ENCODE measurements at places on chromosomes 12 and 14.
A peak's percentile ranks its signal among the peaks of the same experiment; 100 is the strongest.

- H3K36me3 ChIP-seq = no peaks in the 10 kb centered on the region
- no peaks in the 10 kb centered on the region for H3K4me1 ChIP-seq
- H3K27me3 ChIP-seq = peaks cover 39% of the 10 kb centered on the region
- peak overlapping the region; percentile 57 for H3K4me3 ChIP-seq
- DNase-seq = no peak
Observed at GRCh38 chr14:21714318-21714929, 40.8 kb upstream of the OR4E1 start.

DNA sequence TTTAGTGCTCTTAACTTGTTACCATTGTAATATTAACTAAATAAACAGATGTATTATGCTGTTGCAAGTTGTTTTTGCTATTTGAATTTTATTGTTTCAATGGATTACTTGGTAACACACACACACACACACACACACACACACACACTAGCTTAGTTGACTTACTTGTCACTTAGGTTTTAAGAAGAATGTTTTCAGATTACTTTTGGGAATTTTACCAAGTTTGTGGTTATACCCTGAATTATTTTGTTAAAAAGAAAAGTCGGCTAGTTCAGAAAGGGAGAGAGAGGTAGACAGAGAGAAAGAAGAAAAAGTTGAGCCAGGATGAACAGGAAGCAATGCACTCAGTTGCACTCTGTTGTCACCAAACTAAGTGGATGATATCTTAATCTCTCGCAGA, 5.3 kb downstream of the SSTR1 start:
- H3K27ac ChIP-seq = no peak overlapping the region
- no peak overlapping the region for H3K4me3 ChIP-seq
- peaks cover 3% of the 10 kb centered on the region for H3K36me3 ChIP-seq
- H3K27me3 ChIP-seq = peaks cover 53% of the 10 kb centered on the region
- H3K4me1 ChIP-seq = peaks cover 23% of the 10 kb centered on the region

DNA sequence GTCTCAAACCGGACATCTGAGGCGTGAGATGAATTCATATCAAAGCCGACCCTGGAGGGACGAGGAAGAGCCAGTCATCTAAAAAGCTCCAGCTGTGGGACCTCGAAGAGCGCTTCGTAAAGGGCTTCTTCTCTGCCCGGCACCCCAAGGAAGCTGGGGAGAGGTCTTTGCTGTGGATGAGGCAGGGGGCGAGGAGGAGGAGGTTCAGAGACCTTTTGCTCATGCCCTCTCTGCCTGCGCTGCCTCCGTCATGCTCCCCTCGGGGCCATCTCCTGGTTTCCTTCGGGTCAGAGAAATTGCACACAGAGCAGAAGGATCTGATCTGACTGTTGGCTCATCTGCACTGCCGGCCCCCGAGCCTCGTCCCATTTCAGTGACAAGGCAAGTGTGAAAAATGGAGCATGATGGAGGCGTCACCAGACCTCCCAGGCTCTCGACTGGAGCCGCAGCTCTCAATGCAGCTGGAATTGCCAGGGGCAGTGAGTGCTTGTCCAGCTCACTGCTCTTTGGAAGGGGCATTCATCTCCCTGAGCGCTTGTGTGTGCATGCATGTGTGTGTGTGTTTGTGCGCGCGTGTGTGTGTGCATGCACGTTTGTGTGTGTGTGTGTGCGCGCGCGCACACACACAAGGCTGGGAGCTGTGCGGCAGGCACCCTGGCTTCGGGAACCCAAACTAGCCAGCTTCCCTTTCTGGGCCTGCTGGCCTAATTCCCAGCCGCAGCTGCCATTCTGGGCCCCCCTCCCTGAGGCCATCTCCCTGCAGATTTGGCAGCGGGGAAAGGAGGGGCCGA, 9.2 kb downstream of the CABP1 start:
- H3K36me3 ChIP-seq = no peaks in the 10 kb centered on the region
- no peak for DNase-seq
- peak overlapping the region; percentile 44 for H3K4me3 ChIP-seq
- H3K27ac ChIP-seq = no peak overlapping the region

GRCh38 chr12:19474147-19474546, 34.9 kb downstream of the AEBP2 start:
- H3K4me3 ChIP-seq = no peak overlapping the region
- no peaks in the 10 kb centered on the region for H3K27me3 ChIP-seq
- DNase-seq = no peak
- H3K4me1 ChIP-seq = peaks cover 13% of the 10 kb centered on the region
- peaks cover 21% of the 10 kb centered on the region for H3K36me3 ChIP-seq

DNA sequence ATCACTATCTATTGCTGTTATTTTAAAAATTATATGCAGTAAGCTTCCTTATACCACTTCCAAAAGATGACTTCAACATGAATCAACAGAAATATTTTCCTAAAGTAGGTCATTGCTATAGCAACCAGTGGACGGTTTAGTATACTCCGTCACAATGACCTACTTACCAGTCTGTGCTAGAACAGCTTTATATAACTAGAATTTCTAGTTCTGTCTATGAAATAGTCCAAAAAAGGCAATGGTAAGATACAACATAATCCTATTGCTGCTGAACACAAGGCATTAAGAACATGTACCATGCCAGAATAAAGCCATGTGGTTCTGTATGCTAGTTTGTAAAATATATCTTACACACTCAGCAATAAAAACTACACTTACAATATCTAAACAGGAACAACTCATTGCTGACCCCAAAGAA, 40.7 kb upstream of the MTERF2 start:
- peaks cover 14% of the 10 kb centered on the region for H3K4me1 ChIP-seq
- H3K27ac ChIP-seq = peak overlapping the region; percentile 97
- no peak for DNase-seq
- no peak overlapping the region for H3K4me3 ChIP-seq

DNA sequence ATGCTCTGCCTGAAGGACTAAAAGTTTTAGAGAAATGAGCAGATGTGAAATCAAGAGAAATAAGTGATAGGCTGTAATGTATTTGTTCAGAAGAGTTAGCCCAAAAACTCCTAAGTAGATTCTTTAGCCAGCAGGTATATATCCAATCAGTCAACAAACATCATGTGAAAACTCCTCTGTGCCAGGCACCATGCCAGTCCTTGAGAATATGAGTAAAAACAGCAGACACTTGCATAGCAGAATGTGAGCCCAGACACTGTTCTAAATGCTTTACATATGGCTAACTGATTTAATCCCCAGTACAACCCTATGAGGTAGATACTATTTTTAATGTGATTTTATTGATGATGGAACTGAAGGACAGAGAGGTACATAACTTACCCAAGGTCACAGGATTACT, 329.8 kb downstream of the PAWR start:
- no peak for DNase-seq
- H3K4me3 ChIP-seq = no peak overlapping the region
- no peaks in the 10 kb centered on the region for H3K4me1 ChIP-seq
- H3K36me3 ChIP-seq = no peaks in the 10 kb centered on the region
- no peak overlapping the region for H3K27ac ChIP-seq

- H3K27me3 ChIP-seq = peaks cover 7% of the 10 kb centered on the region
- H3K27ac ChIP-seq = no peak overlapping the region
- no peaks in the 10 kb centered on the region for H3K4me1 ChIP-seq
- no peak for DNase-seq
Observed at GRCh38 chr12:63863658-63864453, 19.4 kb downstream of the SRGAP1 start.

- H3K36me3 ChIP-seq = no peaks in the 10 kb centered on the region
- no peak overlapping the region for H3K27ac ChIP-seq
- H3K4me3 ChIP-seq = no peak overlapping the region
- H3K4me1 ChIP-seq = no peaks in the 10 kb centered on the region
- DNase-seq = no peak
- H3K27me3 ChIP-seq = no peaks in the 10 kb centered on the region
Observed at GRCh38 chr14:44204061-44204835, 302.8 kb downstream of the FSCB start.

- H3K36me3 ChIP-seq = no peaks in the 10 kb centered on the region
- no peak for DNase-seq
- H3K27ac ChIP-seq = no peak overlapping the region
- no peak overlapping the region for H3K4me3 ChIP-seq
- peaks cover 6% of the 10 kb centered on the region for H3K27me3 ChIP-seq
Observed at GRCh38 chr12:4850857-4851380, 58.8 kb upstream of the KCNA1 start.

- H3K27me3 ChIP-seq = peaks cover 10% of the 10 kb centered on the region
- H3K27ac ChIP-seq = no peak overlapping the region
- DNase-seq = no peak
- H3K4me3 ChIP-seq = no peak overlapping the region
- peaks cover 10% of the 10 kb centered on the region for H3K36me3 ChIP-seq
Observed at GRCh38 chr12:76738824-76739579, 24.9 kb upstream of the ZDHHC17 start.

- H3K27me3 ChIP-seq = peaks cover 56% of the 10 kb centered on the region
- H3K4me3 ChIP-seq = no peak overlapping the region
- H3K36me3 ChIP-seq = no peaks in the 10 kb centered on the region
- no peak overlapping the region for H3K27ac ChIP-seq
- peak; percentile 44 for DNase-seq
- H3K4me1 ChIP-seq = peaks cover 4% of the 10 kb centered on the region
Observed at GRCh38 chr12:3135522-3136461, 58.6 kb downstream of the TSPAN9 start.

DNA sequence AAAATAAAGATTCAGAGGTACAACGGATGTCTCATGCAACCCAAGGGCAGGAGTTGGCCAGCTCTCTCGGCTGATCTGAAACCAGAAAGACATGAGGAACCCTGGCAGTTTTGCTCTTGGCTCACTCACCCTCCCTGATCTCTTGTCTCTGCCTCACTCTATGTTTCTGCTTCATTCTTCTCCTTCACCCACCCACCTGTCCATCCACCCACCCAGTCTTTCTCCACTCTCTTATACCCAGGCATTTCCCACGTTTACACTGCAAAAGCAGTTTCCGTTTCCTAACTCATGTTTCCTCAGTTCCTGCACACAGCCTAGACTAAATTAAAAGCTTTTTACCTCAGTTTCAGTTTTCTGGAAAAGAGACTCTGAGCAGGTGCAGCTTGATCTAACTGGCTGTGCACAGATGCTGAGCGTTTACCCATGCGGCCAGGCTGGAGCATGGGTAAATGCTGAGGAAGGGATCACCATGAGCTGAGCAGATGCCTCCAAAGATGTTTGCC, 157.6 kb downstream of the PRKCH start:
- no peaks in the 10 kb centered on the region for H3K27me3 ChIP-seq
- peak; percentile 43 for DNase-seq
- peaks cover 98% of the 10 kb centered on the region for H3K4me1 ChIP-seq
- peak overlapping the region; percentile 85 for H3K4me3 ChIP-seq
- H3K27ac ChIP-seq = peak overlapping the region; percentile 90

GRCh38 chr12:109775172-109775881, 57.9 kb downstream of the TRPV4 start:
- no peak overlapping the region for H3K27ac ChIP-seq
- DNase-seq = peak; percentile 78
- H3K4me3 ChIP-seq = no peak overlapping the region
- H3K27me3 ChIP-seq = no peaks in the 10 kb centered on the region

DNA sequence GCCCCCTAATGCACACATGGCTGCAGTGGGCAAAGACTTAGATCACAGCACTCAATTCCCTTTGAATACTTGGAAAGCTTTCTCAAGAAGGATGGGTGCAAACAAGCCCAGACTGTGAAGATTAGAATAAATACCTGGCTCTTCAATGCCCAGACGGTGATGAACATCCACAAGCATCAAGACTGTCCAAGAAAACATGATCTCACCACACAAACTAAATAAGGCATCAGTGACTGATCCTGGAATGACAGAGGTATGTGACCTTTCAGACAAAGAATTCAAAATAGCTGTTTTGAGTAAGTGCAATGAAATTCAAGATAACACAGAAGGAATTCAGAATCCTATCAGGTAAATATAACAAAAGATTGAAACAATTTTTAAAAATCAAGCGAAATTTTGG, 43.8 kb upstream of the ZDHHC17 start:
- H3K27ac ChIP-seq = peak overlapping the region; percentile 21
- DNase-seq = no peak
- H3K4me3 ChIP-seq = no peak overlapping the region
- H3K27me3 ChIP-seq = no peaks in the 10 kb centered on the region

DNA sequence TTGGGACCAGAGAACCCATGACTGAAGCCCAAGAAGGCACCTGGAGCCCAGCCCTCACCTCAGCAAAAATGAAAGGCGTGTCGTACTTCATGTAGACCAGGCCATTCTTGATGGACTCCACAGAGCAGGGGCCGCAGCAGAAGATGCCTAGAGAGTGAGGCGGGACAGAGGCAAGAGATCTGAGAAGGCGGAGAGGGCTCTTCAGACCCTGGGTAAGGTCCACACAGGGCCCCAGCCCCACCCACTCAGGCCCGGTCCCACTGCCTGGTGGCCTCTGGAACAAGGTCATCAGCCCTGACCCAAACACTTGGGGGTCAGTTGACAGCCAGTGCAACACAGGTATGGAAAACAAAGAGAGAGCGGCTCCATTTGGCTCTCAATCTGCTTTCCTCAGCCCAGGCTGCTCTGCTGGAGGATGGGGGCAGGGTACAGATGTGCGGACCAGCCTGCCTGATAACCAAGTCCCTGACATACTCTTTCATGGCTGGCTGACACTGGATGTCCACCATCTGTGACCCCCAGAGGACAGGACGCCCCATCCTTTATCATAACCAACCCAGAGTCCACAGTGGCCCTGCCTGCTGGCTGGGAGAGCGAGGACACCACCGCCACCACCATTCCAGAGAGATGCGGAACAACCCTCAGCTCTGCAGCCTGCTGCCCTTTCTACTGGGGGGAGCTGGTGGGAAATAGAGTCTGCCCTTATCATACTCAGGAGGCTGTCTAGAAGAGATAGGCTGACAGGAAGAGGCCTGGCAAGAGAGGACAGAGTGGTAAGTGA, 6.9 kb downstream of the TGM1 start:
- H3K4me1 ChIP-seq = no peaks in the 10 kb centered on the region
- H3K36me3 ChIP-seq = no peaks in the 10 kb centered on the region
- no peak overlapping the region for H3K4me3 ChIP-seq
- H3K27me3 ChIP-seq = no peaks in the 10 kb centered on the region
- DNase-seq = no peak

DNA sequence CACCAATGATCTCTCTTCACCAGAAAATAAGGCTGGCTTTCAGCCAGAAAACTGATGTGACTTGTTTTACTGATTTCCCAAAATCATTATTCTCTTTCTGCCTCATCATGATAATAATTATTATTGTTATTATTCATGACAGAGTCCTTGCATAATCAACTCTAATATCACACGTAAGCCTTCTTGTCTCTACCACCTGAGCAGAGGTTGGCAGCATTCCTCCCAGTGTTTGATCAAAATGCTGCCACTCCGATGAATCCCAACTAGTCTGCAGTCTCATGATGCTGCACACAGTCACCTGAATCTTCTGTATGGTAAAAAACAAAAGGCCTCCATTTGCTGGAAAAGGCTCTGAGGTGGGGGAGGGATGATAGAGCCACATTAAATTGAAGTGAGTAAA, 105.7 kb upstream of the PLEKHG7 start:
- no peak for DNase-seq
- H3K36me3 ChIP-seq = peaks cover 14% of the 10 kb centered on the region
- no peak overlapping the region for H3K4me3 ChIP-seq
- H3K27me3 ChIP-seq = no peaks in the 10 kb centered on the region
